DMS153 (cell line): ENCODE measurements at places on chromosomes 5 and 9.

DNA sequence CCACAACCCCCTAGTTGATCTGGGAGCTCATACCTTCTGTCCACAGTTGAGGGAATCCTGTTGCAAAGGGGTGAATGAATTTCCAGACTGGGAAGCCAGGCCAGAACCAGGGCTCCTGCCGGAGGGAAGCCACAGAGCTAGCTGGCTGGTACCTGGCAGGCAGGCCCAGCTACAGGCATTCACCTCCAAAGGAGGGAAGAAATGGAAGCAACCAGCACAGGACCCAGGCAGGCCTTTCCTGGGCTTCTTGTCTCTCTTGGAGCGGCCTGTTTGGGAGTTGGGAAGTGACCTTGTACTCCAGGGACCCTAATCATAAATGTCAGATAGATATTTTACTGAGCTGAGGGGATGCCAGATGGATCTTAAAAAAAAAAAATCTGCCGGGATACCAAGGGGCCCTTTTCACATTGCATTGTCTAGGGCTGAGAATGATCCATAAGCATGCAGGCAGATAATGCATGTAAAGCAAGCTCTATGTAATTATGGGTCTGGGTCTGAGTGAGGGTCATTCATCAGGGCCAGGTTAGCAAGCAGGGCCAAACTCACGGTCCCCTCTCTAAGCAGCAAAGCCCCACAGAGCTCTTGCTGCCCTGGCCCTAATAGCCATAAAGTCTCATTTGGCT lies 8.4 kb downstream of the NR2F1 start:
- no peak for DNase-seq

- DNase-seq, result no peak
Measured at GRCh38 chr9:89478821-89479668, 18.9 kb downstream of the SEMA4D start.

DNA sequence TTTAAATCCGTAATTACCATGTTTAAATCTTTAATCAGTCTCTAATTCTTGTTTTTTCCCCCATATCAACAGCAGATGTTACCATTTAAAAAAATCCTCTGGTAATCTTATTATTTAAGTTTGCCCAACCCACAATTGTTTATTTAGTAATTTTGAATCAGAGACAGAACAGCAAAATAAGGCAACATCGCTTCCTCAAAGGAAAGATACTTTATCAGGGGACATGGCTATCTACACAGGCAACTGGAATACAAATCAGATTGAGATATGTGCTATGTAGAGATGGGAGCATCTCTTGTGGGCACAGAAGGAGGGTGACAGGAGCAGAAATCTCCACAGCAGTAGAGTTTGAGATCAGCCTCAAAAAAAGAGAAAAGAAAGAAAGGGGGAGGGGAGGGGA lies 674.4 kb downstream of the SEMA5A start:
- no peak for DNase-seq

- DNase-seq, result no peak
Measured at GRCh38 chr5:133792024-133792423, 176.4 kb downstream of the C5orf15 start.

DNA sequence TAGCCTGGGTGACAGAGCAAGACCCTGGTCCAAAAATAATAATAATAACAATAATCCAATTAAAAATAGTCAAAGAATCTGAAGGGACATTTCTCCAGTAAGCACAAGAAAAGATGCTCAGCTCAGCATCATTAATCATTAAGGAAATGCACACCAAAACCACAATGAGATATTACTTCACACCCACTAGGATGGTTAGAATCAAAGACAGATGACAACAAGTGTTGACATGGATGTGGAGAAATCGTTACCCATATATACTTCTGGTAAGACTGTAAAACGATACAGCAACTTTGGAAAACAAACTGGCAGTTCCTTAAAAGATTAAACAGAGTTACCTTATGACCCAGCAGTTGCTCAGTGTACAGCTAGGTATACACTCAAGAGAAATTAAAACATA lies 5.3 kb upstream of the FANCG start:
- no peak for DNase-seq

GRCh38 chr5:129716651-129717050 lies 31.2 kb upstream of the MINAR2 start:
- DNase-seq, result no peak

DNA sequence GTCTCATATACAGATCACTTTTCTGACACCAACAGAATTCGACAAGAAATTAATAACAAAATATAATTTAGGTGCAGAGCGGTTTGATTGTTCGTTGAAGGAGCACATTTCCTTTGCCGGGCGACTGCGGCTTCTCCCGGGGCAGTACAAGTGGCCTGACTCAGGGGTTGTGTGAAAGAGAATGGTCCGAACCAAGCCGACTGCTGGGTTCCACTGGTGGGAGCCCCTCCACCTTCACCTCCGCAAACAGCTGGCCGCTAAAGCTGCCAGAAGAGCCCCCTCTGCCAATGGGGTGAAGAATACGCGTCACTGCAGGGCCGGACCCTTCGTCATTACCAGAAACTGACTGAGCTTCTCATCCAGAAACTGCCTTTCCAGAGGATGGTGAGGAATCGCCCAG lies 156.0 kb upstream of the IFNE start:
- DNase-seq, result no peak

GRCh38 chr5:94674490-94675382 lies 56.3 kb downstream of the SLF1 start:
- DNase-seq, result no peak

DNA sequence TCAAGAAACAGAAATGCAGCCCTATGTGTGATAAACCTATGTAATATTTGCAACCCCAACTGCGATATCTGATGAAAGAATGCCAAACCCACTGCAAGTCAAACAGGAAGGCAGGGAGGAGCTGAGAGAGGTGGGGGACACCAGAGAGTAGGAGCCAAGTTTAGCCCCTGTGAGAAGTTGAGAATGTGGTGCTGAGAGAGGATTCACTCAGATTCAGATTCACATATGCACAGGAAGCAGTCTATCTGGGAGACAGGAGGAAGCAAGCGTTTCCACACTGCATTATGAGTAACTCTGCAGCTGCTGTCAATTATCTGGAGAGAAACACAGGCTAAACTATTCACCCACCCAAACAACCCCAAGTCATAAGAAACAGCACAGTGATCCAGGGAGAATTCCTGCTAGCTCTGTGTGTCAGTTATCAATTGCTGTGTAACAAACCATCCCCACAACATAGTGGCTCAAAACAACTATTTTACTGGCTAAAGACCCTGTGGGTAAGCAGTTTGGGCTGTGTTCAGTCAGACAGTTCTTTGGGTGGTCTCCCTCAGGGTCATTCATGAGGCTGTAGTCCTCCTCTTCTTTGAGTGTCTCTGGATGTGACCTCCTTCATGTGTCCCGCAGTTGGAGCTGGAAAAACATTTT lies 161.9 kb upstream of the RAI14 start:
- no peak for DNase-seq

GRCh38 chr9:134287591-134288491 lies 38.4 kb upstream of the RXRA start:
- no peak for DNase-seq

DNA sequence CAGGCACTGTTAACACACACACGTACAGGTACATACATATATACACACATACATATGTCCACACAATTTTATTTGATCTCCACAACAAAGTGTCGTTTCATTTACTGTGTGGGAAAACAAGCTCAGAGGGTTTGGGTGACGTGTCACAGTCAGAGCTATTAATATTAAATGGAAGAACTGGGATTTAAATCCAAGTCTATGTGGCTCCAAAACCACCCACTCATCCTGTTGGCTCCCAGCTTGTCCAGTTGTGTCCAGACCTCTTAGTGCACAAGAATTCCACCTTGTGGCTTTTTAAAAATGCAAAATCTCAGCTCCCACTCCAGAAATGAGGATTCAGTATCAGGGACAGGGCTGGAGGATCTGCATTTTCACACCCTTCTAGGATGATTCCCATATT lies 52.3 kb upstream of the PTPDC1 start:
- no peak for DNase-seq

DNA sequence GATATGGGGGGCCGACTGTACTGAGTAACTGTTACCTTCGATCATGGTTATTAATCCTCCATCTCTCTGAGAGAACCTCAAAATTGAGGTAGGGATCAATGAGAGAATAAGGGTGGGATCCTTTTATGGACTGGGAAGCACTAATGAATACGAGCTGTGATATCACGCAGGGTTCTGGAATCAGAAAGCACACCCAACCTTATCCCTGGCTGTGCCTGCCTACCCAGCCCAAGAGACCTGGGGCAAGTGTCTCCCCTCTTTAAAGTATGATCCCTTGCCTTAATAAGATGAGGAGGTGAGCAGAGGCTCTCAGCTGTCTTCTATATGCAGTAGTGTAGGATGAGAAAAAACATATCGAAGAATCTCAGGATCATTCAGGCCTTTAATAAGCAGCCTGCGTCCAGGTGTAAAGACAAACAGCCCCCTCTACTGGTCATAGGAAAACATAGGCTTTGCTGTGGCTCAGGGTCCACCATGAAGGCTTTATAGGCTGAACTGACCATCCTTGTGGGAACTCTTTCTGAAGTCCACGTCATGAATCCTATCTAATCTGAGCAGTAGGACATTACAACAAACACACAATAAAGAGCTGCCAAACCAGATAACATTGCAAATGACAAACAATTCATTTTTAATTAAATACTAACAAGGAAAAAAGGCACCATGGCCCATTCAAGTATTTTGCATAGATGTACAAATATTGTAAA lies 16.8 kb downstream of the NIPAL4 start:
- DNase-seq, result peak; percentile 31

DNA sequence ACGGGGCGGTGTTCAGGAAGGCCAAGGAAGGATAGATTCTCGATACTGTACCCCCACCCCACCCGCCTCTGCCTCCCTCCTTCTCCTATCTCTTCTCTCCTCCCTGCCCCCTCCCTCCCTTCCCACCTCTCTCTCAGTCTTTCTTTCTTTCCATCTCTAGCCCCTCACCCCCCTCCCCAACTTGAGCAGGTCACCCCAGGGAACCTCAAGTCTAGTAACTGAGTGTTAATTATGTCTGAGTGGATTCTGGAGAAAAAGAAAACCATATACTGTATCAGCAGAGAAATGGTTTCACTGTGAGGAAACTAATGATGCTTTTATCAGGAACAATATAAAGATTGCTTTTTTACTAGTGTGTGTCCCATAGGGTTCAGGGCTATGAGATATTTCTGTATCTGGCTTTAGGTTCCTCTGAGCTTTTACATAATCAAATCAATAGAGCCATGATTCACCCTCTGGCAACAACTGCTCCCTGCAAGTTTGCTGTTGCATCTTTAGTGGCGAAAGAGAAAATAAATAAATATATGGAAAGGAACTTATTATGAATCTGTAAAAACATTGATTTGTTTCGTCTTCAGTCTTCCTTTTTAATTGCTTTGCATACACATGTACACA lies 639.7 kb downstream of the CCDC171 start:
- no peak for DNase-seq

- DNase-seq, result no peak
Measured at GRCh38 chr9:83109296-83109695, 46.4 kb upstream of the RASEF start.

- DNase-seq, result peak; percentile 45
Measured at GRCh38 chr9:94065535-94065961, 18.7 kb upstream of the PTPDC1 start.

GRCh38 chr5:142399891-142400290 lies 75.1 kb upstream of the SPRY4 start:
- DNase-seq, result no peak

DNA sequence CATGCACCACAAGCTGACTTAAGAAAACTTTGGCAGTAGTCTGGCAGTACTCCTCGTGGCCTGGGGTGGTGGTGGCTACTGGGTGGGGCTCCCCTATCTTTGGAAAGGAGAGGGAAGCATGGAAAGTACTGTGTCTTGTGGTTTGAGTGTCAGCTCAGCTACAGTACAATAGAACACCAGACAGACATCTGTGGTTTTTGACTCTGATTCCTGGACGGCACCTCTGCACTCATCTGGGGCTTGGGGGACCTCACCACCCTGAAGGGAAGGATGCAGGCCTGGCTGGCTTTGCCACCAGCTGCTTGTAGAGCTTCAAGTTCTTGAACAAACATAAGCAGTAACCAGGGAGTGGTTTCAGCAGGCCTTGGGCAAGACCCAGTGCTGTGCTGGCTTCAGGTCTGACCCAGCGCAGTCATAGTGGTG lies 40.6 kb downstream of the TNFSF8 start:
- DNase-seq, result peak; percentile 25

DNA sequence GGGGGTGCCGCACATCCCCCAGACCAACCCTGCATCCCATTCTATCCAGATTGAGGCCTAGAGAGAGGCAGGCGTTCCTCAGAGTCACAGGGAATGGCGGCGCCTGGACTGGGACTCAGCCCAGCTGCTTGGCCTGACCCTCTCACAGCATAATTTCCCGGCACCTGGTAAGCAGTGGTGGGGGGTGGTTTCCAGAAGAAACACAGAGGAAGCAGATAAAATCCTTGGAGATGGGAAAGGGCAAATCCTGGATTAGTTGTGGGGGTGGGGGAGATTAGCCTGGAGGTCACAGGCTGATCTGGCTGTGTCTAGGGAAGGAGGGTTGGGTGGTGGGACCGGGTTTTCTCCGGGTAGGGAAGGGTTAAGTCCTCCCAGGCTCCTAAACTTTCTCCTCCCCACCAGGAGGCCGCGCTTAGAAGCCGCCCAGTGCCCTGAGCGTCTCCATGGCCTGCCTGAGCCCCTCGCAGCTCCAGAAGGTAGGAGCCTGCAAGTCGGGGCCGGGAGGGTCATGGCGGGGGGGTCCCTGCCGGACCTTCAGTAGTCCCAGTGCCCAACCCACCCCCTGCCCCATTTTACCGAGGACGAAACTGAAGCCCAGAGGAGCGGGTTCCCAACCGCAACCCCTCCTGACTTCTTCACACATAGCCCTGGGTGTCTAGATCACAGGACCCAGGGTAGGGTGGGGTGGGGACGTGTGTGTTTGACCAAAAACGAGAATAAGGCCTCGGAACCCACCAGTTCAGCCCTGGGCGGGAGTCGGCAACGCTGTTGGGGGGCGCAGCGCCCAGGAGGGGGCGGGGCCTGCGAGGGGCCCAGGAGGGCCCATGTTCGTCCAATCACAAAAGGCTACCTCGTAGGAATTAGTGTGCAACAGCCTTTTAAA lies 1.3 kb downstream of the PHYHD1 start:
- no peak for DNase-seq

GRCh38 chr9:136881691-136882108 lies 4.6 kb upstream of the TRAF2 start:
- no peak for DNase-seq

DNA sequence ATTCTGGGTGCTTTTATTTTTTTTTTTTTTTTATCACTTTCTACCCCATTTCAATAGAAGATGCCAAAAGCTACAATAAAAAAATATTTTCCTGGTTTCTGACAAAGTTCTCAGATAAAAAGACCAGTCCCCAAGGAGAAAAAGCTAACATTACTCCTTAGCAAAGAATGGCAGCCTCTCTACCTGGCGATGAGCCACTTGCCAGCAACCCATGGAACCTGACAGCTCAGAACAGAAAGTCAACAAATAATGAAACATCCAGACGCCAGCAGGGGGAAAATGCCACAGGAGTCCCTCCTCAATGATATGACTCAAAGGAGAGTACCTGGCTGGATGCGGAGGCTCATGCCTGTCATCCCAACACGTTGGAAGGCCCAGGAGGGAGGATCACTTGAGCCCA lies 123.2 kb downstream of the MYO10 start:
- DNase-seq, result peak; percentile 39

GRCh38 chr5:142780871-142781270 lies 10.7 kb downstream of the ARHGAP26 start:
- no peak for DNase-seq
